Lung (tissue), 17 donors: ENCODE measurements at places on chromosomes 6 and 20.

DNA sequence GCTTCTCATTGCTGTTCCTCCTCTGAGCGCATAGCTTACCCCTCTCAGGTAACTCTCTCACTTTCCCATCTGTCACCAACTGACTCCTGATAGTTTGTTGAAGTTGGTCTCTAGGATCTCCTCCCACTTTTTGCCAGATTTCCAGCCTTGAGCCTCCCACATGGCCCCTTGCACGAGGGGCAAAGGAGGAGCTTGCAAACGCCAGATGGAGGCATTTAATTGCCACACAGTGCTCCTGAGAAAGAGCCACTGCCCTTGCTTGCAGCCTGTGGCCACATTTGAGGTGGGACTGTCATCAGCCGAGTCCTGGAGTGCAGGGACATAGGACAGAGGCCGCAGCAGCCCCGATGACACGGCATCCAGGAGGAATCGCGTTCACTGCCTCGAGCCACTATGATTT lies 348.7 kb downstream of the SMOC2 start:
- no peak for DNase-seq

- DNase-seq: no peak
Measured at GRCh38 chr6:131897050-131897435, 54.1 kb downstream of the CCN2 start.

GRCh38 chr6:13025893-13026499 lies 302.3 kb downstream of the TBC1D7 start:
- no peak for DNase-seq

DNA sequence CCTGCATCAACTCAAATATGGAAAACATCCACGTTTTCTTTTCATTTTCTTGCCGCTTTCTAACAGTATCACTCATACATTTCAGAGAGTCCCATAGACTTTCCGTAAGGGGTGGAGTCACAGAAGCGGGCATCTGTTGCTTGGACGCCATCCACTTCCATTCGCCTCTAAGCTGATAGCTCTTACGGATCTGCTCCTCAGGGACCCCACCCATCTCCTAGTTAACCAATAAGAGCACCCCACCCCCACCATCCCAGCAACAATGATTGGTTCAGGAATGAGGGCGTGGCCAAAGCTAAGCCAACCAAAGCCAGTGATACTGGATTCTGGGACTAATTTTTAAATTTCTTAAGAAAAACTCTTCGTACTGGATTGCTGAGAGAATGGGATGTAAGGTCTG lies 42.4 kb downstream of the SLC2A10 start:
- DNase-seq: no peak

DNA sequence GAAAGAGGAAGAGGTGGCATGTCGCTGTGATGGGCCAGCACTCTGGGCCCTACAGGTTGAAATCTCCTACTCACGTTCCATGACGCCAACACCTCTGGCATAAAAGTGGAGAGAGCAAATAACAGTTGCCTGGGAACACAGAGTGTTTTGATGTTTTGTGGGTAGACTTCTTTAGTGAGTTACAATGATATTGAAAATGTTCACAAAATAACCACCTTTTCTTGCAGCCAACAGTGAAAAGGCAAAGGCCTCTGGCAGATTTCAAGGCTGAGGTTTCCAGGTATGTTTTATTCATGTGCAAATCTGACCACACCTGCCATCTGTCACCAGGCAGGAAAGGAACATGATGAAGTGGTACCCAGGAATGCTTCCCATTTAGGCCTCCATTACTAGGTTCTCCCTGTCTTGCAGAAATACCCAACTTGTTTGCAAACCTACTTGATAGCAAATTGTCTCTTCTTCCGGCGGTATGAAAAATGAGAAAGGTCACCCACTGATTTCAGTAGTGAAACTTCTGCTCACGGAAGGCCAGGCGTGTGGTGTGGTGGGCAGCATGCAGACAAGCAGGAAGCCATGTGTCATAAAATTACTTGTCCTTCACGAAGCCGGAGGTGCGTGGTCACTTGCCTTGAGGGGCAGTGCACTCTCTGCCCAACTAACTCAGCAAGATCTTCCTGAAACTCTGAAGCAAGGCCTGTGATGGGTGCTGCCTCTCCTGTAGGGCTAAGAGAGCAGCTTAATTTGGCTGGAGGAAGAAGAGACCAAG lies 299.1 kb upstream of the PRDM1 start:
- no peak for DNase-seq

- DNase-seq: no peak
Measured at GRCh38 chr20:24051160-24051559, 62.6 kb upstream of the GGTLC1 start.

- no peak for DNase-seq
Measured at GRCh38 chr6:16800942-16801341, 39.7 kb upstream of the ATXN1 start.

GRCh38 chr6:113011801-113012200 lies 664.7 kb downstream of the RFPL4B start:
- DNase-seq: peak; percentile 26

DNA sequence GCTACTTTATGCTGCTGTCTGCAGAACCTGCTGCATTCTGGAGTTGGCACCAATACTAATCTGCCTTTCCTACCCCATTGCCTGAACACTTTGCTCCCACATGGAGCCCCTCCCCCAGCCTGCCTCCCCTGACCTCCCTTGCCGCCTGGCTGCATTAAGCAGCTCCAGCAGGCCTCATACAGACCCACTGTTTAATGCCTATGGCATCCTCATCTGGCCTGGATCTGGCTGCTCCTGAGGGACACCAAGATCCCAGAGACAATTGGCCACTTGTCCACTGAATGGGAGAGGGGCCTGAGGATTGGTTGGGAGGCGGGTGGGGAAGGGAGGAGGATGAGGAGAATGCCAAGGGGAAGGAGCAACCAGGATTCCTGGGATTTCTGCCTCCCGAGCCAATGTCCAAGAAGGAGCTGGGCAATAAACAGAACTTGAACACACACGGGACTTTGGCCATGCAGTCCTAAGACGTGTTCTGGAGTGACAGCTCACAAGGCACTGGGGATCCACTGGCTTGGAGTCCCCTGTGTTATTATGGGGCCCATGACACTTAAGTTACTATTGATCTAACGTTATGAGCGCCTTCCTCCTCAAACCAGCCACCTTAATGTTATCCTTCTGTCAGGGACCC lies 10.4 kb upstream of the KCNK5 start:
- DNase-seq: no peak

DNA sequence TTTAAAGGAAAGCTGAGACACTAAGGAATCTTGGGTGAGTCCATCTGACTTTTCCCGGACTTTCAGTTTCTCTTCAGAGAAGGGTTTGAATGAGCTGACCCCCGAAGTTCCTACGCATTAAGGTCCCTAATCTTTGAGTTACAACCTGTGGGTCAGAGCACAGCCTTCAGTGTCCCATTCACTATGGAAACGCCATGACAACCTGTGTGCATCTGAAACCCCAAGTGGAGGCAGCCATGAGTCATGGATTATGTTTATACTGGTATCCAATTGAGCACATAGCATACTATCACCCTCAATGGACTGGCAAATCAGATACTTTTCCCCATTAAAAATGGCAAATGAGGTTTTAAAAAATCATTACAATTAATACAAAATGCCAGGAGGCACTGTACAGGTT lies 11.4 kb downstream of the MYLK4 start:
- DNase-seq: no peak

GRCh38 chr6:52124126-52125121 lies 37.0 kb upstream of the PKHD1 start:
- no peak for DNase-seq

DNA sequence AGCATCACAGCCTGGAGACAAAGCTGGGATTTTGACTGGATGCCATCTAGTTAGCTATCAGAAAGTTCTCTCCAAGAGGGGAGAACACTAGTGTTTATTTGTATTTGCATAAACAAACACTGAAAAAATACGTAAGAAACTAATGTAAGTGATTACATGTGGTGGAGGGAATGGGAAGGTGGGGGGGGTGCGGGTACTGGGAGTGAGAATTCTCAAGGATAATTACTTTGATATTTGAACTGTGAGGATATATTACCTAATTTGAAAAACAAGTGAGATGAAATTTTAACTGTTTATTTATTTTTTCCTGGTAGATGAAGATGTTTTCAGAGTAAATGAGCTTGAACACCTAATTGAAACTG lies 54.7 kb downstream of the VEGFA start:
- DNase-seq: no peak

- peak; percentile 21 for DNase-seq
Measured at GRCh38 chr20:2006452-2007361, 12.8 kb upstream of the PDYN start.

DNA sequence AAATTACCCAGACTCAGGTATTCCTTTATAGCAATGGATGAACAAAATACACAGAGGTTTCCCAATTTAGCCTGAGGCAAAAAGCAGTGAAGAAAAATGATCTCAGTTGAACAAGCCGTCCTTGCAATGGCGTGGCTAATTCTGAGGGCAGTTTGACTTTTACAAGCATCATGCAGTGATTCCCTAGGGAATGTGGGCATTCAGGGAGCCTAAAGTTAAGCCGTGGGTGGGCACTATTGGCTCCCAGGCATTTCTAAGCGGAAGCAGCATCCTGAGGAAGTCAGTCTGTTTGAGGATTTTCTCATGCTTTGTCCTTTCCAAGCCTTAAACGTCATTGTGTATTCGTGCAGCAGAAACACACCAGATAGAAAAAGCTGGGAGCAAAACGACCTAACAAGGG lies 133.9 kb downstream of the MYLK4 start:
- DNase-seq: peak; percentile 40

GRCh38 chr20:3818155-3819151 lies 1.9 kb upstream of the AP5S1 start:
- peak; percentile 84 for DNase-seq

DNA sequence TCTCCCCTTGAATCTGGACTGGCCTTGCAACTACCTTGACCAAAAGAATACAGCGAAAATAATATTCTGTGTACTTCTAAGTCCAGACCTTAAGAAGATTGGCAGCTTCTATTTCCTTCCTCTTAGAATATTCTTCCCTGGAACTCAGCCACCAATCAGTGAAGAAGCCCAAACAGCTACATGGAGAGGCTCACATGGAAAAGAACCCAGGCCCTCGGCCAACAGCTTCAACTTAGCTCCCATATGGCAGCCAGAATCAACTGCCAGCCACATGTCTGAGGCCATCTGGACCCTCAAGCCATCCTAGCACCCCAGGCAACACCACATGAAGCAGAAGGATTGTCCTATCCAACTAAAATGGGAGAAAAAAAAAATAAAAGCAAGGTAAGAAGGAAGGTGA lies 178.8 kb downstream of the IBTK start:
- DNase-seq: no peak

DNA sequence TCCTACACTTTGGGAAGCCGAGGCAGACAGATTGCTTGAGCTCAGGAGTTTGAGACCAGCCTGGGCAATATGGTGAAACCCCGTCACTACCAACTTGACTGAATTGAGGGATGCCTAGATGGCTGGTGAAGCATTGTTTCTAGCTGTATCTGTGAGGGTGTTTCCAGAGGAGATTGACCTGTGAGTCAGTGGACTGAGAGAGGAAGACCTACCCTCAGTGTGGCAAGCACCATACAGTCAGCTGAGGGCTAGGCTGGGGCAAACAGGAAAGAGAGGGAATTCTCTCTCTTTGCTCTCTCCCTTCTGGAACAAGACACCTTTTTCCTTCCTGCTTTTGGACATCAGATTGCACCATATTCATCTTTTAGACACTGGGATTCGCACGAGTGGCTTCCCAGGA lies 3.7 kb upstream of the ZUP1 start:
- no peak for DNase-seq

DNA sequence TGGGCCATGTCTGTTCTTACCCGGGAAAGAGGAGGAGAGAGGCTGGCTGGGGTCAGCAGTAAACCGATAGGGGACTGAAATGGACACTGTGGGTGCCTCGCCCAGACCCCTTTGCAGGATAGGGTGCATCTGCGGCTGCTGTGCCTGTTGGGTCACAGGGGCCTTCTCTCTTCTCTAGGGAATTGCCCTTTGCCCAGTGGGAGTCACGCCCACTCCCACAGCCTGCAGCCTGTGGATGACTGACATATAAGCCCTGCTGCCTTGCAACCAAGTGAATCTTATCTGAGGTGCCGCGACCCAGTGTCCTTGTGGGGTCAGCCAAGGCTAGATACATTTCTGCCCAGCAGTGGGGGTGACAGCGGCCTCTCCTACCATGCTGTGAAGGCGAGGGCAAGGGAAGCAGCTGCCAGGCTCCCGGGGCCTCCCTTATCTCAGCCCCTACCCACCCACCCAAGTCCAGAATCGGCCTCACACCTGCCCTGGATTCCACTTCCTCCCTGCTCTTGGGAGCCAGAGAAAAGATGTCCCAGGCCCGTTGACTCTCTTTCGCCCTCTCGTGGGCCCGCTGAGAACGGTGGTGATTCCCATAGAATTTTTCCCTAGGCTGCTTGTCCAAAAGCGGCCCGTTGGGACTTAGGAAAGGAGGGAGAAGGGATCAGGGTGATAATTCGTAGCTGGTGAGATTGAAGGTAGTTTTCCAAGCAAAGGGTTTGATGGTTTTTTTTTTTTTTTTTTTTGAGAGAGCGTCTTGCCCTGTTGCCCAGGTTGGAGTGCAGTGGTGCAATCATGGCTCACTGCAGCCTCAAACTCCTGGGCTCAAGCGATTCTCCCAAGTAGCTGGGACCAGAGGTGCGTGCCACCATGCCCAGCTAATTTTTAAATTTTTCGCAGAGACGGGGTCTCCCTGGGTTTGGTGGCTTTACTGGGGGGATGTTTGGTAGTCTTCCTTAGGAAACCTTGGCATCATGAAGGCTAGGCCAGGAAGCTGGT lies 76.4 kb upstream of the RNF24 start:
- DNase-seq: peak; percentile 70

DNA sequence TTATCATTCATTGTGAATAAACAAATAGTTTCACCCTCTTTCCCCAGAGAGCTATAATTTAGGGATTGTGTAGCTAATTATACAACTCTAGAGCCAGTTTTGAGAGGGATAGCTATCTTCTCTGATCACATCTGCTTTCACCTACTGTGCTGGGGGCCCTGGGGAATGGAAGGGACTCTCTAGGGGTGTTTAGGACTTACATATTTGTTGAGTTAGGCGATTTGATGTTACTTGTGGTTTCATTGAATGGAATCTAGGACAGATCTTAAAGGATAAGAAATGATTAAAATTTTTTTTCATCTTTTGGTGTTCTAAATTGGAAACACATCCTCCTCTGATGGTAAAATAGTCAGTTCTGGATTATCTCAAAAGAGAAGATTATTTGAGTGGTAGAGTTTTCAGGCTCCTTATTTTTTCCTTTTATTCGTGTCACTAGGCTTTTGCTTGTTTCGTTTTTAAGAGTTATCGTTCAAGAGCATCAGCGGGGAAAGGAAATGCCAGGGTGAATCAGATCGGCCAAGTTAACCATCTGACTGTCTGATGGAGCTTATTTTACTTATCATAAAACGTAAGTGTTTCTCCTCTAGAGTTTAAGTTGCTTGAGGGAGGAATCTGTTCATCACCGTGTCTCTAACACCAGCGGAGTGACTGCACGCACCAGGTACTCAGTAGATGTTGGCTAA lies 236.7 kb downstream of the FARS2 start:
- DNase-seq: no peak

- peak; percentile 4 for DNase-seq
Measured at GRCh38 chr20:57785720-57786119, 75.9 kb upstream of the PMEPA1 start.

GRCh38 chr20:57464642-57465211 lies 60.2 kb downstream of the CTCFL start:
- no peak for DNase-seq
